ENCODE measurements at places on chromosomes 5 and 9. TPM values are rescaled to one million over a fixed set of nuclear protein-coding genes. Genes with fewer than 3 reads are reported as not detected.

Gene DMRTA1
- 0.47 TPM for total RNA-seq

Gene GRIA1
- total RNA-seq = 0.16 TPM

Gene KIF24
- total RNA-seq = 0.63 TPM

Gene ECM2
- 7.2 TPM for total RNA-seq

Gene PCDHB8
- 0.32 TPM for total RNA-seq

Gene IL9
- not detected for total RNA-seq

Gene PCDHGA12
- 7.4 TPM for total RNA-seq

Gene LRRC19
- total RNA-seq = not detected

Gene ARID3C
- not detected for total RNA-seq

Gene OR1J2
- total RNA-seq = not detected

Gene OLFML2A
- total RNA-seq = 5.7 TPM

Gene HAPLN1
- 0.77 TPM for total RNA-seq

Gene ADRB2
- 0.32 TPM for total RNA-seq

Gene SPATA9
- 0.47 TPM for total RNA-seq

Gene UBE2QL1
- total RNA-seq = under 0.01 TPM

Gene KIF3A
- total RNA-seq = 9.6 TPM

Gene TRPM3
- total RNA-seq = 0.32 TPM

Gene SPOCK1
- 53.9 TPM for total RNA-seq

Gene ADAMTS13
- 3.3 TPM for total RNA-seq

Gene PCDHA4
- total RNA-seq = 0.86 TPM

Gene CA9
- 0.86 TPM for total RNA-seq
